ENCODE measurements at places on chromosomes 1 and 21. TPM values are rescaled to one million over a fixed set of nuclear protein-coding genes. Genes with fewer than 3 reads are reported as not detected.
A peak's percentile ranks its signal among the peaks of the same experiment; 100 is the strongest.

Gene HFM1
- total RNA-seq, result 1.2 TPM

DNA sequence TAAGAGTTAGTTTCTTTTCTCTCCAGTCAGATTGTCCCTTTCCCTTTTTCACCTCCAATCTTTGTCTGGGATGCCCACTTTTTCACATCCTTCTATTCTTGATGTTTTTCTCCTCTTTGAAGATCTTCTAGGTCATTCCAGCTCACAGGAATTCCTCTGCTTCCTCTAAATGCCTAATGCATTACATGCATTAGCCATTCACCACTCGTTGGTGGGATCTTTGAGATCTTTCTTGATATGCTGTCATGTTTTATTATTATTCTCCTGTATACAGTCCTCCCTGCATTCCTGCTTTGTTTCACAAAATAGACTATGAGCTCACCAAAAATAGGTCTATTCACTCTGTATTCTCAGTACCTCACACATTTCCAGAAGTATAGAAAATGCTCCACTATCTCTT is 129.0 kb downstream of the LYPLAL1 start:
- DNase-seq, result no peak

GRCh38 chr1:24020025-24020424 is 39.9 kb upstream of the SRSF10 start:
- no peak for DNase-seq

GRCh38 chr1:161158316-161159010 is 837 bp upstream of the USP21 start:
- DNase-seq, result no peak

GRCh38 chr1:48470950-48471690 is 884 bp downstream of the SPATA6 start:
- no peak for DNase-seq

GRCh38 chr1:36555041-36555440 is 72.3 kb upstream of the CSF3R start:
- no peak for DNase-seq

Gene OR2T35
- 0.28 TPM for total RNA-seq

Gene GPR3
- total RNA-seq, result 0.38 TPM

Gene LYPD8
- total RNA-seq, result 3.2 TPM

DNA sequence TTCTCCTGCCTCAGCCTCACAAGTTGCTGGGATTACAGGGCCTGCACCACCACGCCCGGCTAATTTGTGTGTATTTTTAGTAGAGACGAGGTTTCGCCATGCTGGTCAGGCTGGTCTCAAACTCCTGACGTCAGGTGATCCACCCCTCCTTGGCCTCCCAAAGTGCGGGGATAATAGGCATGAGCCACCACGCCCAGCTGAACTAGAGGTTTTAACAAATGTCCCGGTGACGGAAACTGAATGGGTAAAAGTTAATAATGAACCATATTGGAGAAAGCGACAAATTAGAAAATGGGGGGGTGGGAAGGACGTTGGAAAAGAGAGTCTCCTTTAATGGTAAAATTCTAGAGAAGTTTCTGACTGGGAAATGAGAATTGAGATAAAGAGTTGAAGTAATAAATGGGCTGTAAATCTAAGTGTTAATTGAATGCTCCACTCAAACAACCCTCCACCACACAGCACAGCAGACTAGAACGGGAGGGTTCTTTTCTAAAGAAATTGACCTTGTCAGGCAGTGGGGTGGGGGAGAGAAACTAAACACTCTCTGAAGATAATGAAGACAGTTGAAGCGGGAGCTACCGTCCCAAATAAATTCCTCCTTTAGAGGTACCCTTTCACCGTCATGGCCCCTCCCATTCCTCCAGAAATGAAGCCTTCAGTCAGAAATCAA is 46.9 kb upstream of the PUM1 start:
- DNase-seq, result peak; percentile 46
